ENCODE measurements at places on chromosomes 2 and 18. TPM values are rescaled to one million over a fixed set of nuclear protein-coding genes. Genes with fewer than 3 reads are reported as not detected.
A peak's percentile ranks its signal among the peaks of the same experiment; 100 is the strongest.

ACOXL gene
- total RNA-seq = 20.8 TPM

SLC11A1 gene
- total RNA-seq = 0.43 TPM

- H3K36me3 ChIP-seq = no peaks in the 10 kb centered on the region
- no peaks in the 10 kb centered on the region for H3K4me1 ChIP-seq
- H3K27me3 ChIP-seq = peaks cover 34% of the 10 kb centered on the region
- H3K27ac ChIP-seq = no peak overlapping the region
- DNase-seq = no peak
Measured at GRCh38 chr2:102139851-102140250, 2.7 kb upstream of the IL1R1 start.

NAT8 gene
- total RNA-seq = not detected

- H3K4me3 ChIP-seq = no peak overlapping the region
- no peaks in the 10 kb centered on the region for H3K4me1 ChIP-seq
- H3K36me3 ChIP-seq = no peaks in the 10 kb centered on the region
- no peak for DNase-seq
- H3K27ac ChIP-seq = no peak overlapping the region
- H3K27me3 ChIP-seq = no peaks in the 10 kb centered on the region
Measured at GRCh38 chr18:42706618-42707017, 408.9 kb downstream of the RIT2 start.

DNA sequence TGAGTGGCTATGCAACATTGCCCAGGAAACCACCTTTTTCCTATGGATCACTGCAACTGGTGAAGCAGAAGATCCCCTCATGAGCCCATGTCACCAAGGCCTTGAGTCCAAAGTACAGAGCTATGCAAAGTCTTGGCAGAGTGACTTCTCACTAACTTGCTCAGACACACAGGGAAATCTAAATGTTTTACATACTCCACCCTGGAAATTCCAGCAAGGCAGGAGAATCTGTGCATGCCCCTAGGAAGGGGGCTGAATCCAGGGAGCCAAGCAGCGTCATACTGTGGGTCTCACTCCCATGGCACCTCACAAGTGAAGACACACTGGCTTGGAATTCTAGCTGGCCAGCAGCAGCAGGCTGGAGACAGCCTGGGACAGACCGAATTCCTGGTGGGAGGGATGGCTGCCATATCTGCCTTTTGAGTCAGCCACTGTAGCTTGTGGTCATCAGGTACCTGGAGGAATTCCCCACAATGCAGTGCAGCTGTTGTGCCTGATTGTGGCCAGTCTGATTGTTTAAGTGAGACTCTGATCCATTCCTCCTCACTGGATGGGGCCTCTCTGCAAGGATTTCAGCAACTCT lies 1817.4 kb downstream of the SUCLG1 start:
- no peak for DNase-seq
- no peaks in the 10 kb centered on the region for H3K4me1 ChIP-seq
- H3K4me3 ChIP-seq = no peak overlapping the region
- H3K27ac ChIP-seq = no peak overlapping the region
- H3K27me3 ChIP-seq = no peaks in the 10 kb centered on the region
- no peaks in the 10 kb centered on the region for H3K36me3 ChIP-seq

DNA sequence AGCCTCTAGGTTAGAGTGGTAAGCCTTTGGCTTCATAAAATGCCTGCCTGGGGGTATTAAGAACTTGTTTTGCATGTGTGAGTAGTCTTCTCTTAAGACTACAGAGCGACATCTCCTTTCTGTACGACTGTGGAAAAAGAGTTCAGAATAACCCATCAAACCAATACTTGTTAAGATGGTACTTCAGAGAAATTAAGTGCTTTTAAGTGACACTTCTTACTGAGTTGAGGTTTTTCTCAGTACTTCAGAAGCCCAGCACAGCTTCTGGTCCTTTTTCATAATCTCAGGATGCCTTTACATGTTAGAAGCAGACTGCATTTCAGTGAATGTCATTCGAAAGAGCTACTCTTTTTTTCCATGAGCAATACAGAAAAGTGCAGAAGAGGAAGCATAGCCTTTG lies 10.8 kb downstream of the XRCC5 start:
- H3K36me3 ChIP-seq = peaks cover 56% of the 10 kb centered on the region
- no peak overlapping the region for H3K4me3 ChIP-seq
- no peaks in the 10 kb centered on the region for H3K27me3 ChIP-seq
- H3K27ac ChIP-seq = no peak overlapping the region
- DNase-seq = no peak

DNA sequence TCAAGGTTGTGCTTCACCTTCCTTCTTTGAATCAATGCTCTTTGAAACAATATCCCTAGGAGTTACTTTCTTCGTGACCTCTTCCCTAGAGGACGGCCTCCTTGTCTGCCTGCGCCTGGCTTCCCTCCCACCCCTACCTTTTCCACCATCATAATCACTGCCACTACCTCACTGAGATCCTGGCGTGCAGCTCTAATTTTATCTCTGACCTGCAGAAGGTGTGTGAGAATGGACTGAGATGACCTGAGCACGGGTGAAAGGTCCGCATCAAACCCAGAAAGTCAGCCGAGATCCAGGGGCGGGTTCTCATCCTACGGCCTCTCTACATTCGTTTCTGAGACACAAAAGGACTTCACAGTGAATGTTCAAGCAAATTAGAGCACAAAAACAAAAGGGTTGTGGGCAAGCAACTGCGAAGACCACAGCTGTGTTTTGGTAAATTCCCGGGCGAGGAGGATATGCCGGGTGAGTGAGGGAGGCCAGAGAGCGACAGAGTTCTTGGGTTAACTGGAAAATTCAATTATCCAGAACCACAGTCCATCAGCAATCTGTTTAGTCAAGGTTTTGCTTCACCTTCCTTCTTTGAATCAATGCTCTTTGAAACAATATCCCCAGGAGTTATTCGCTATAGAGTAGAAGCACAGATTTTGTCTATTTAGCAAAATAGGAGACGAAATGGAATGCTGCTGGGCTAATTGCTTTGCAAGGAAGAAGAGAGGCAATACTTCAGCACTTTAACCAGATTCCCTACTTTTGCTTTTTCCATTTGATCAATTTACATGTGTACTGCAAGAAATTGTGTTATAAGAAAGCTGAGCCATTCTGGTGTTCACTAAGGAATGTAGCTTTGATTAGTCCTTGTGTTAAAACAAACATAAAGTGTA lies 212.6 kb downstream of the ACKR3 start:
- H3K27ac ChIP-seq = no peak overlapping the region
- H3K4me3 ChIP-seq = no peak overlapping the region
- H3K27me3 ChIP-seq = no peaks in the 10 kb centered on the region
- no peak for DNase-seq

ITPRIPL1 gene
- total RNA-seq = 16.1 TPM

DNA sequence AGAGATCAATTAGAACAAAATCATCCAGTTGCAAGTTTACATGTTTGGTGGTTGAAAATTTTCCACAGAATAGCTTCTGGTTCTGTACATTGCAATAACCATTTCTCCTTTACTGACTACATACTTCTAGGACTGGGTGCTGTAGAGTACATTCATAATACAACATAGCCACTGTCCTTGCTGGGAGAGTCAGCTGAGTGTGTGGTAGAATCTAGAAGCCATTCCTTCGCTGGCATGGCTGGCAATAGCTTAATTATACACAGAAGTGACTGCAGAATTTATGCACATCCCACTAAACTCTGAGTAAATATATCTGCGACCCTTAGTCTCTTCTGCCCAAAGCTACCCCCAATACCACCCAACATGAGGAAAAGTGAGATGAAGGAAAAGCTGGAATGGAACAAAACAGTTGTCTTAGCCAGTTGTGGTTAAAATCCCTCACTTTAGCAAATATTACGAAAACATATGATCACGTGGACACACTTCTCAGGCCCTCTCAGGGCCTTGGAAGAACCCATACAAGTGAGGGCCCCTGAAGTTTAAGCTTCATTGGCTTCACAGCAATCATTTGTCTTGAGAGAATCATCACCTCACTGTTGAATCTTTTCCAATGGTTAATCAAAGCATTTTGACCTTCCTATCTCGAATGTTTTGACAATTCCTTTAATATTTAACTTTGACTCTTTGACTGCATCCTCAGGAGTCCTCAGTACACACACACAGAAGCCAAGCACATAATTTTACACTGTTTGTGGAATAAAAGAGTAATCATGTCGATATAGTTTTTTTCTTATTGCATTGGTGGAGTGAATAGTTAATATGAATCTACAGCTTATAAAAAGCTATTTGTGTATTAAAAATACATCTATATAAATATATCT lies 225.1 kb downstream of the ZNF385B start:
- no peak for DNase-seq
- H3K4me3 ChIP-seq = no peak overlapping the region

- no peaks in the 10 kb centered on the region for H3K36me3 ChIP-seq
- DNase-seq = no peak
- no peaks in the 10 kb centered on the region for H3K27me3 ChIP-seq
Measured at GRCh38 chr18:37482433-37482832, 83.2 kb downstream of the CELF4 start.

GRCh38 chr18:3151399-3152264 lies 68.1 kb downstream of the MYOM1 start:
- H3K4me3 ChIP-seq = no peak overlapping the region
- no peaks in the 10 kb centered on the region for H3K27me3 ChIP-seq
- no peaks in the 10 kb centered on the region for H3K4me1 ChIP-seq
- DNase-seq = no peak
- H3K27ac ChIP-seq = no peak overlapping the region
- H3K36me3 ChIP-seq = no peaks in the 10 kb centered on the region

DNA sequence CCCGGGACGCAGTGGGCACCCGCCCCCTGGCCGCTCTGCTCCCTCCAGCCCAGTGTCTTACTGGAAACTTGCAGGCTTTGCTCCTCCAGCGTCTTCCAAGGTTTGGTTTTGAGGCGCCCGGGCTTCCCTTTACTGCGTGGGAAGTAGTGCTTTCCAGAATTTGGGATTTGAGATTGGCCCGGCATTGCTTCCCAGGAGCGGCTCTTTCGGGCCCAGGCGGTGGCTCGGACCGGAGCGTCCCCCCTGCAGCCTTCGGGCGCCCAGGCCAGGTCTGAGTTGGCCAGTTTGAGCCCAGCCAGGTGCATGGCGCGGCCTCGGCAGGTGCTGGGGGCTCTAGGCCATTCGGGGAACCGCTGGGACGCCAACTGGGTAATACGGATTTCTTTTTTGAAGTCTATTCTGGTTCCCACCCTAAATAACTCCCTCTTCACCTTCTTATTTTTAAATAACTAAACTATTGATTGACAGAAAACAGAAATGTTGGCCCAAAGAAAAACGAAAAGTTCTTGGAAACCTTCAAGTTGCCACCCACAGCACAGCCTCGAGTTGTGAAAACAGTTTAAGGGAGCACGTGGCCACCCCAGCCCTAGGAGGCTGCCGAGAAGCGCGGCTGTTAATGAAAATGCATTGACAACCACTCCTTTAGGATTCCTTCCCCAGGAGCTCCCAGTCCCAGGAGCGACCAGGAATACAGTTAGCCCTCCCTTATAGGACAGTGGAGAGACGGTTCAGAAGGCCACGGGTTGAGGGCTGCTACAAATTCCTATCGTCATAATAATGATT lies 766 bp downstream of the SNTG2 start:
- DNase-seq = no peak
- H3K36me3 ChIP-seq = no peaks in the 10 kb centered on the region
- H3K4me1 ChIP-seq = peaks cover 23% of the 10 kb centered on the region
- no peaks in the 10 kb centered on the region for H3K27me3 ChIP-seq

DNA sequence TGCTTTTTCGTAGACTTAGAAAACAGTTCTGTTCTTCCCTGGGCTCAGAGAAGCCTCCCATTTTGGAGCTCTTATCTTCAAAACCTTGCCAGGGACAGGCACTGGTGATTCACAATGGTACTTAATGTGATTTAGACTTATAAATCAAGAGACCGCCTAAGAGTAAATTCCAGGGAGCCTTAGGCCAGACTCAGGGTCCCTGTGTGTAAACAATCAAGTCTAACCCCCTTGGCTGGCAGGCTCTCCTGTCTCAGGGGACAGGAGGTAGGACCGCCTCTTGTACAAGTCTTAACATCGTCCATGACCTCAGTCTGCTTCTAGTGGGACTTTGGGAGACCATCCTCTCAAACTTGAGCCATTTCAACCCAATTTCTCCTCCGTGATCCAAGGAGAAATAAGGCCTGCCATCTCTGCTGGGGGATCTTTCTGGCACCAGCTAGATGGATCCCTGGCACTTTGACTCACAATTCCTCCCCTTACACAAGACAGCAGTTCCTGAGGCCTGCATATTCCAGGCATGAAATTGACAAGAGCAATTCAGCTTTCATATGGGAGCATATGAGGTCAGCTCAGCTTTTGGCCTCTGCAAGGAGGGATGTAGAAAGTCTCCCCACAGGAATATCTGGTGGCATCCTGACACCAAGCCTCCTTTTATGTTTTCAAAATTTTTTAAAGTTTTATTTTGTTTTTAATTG lies 487.0 kb downstream of the TNS1 start:
- no peaks in the 10 kb centered on the region for H3K36me3 ChIP-seq
- H3K4me3 ChIP-seq = no peak overlapping the region
- H3K27ac ChIP-seq = no peak overlapping the region
- H3K27me3 ChIP-seq = no peaks in the 10 kb centered on the region

DNA sequence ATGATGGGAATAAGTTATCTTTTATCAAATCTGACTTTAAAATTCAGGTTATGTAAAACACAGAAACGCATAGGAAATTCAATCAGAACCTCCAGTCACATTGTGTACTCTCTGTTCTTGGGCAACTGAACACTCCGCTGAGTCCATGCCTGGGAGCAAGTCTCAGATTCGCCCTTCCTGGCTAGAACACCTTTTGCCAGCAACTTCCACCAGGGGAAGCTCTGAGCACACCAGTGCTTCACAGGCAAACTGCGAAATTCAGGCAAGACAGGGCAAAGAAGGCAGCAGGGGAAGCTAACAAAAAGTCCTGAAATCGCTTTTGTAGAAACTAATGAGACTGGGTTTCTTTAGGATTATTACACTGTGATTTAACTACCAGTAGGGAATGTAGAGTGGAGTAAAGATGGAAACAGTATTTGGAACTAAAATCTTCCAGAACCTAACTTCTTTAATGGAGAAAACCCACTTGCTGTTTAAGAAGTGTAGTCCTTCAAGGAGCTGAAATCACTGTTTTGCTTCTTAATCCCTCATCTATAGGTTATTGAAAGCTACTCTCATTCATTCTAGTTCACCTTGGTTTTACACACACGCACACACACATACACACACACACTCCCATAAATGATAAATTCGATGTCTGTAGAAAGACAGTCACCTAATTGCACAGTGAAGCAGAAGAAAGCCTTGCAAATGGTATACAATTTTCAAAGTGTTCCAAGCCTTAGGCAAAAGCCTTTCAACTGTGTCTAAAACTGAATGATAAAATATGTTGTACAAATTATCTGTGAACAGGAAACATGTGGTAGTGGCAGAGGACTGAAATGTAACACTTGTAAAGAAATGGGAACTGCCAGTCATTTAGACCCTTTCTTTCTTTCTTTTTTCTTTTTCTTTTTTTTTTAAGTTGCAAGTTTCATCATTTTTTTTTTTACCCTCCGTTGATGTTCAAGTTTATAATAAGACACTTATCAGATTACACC lies 214.5 kb downstream of the TMEM182 start:
- no peaks in the 10 kb centered on the region for H3K4me1 ChIP-seq
- H3K27ac ChIP-seq = no peak overlapping the region
- peak; percentile 54 for DNase-seq
- H3K36me3 ChIP-seq = no peaks in the 10 kb centered on the region

NPHP1 gene
- total RNA-seq = 3.3 TPM

AQP12B gene
- not detected for total RNA-seq

PLCL1 gene
- not detected for total RNA-seq

GRCh38 chr2:32489061-32489460 lies 132.2 kb downstream of the BIRC6 start:
- no peak for DNase-seq
- H3K4me3 ChIP-seq = no peak overlapping the region
- no peak overlapping the region for H3K27ac ChIP-seq

CFAP221 gene
- total RNA-seq = 0.71 TPM

RTP5 gene
- not detected for total RNA-seq
